ENCODE measurements at places on chromosomes 3 and 15.

DNA sequence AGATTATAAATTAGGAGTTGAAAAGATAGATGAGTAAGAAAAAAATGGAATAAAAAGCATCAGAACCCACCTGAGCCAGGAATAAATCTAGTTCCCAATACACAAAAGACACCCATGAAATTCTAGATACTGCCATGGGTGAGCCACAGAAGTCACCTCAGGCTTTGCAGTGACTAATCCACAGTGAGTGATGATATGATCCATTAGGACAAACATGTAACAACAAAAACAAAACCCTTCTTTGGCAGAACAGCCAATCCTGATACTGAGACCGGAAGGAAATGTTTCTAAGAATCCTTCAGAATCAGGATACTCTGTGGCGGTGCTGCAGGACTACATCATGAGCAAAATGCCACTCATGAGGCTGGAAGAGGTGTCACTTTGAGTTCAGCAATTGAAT is 15.0 kb upstream of the MINDY4B start:
- no peak for DNase-seq

DNA sequence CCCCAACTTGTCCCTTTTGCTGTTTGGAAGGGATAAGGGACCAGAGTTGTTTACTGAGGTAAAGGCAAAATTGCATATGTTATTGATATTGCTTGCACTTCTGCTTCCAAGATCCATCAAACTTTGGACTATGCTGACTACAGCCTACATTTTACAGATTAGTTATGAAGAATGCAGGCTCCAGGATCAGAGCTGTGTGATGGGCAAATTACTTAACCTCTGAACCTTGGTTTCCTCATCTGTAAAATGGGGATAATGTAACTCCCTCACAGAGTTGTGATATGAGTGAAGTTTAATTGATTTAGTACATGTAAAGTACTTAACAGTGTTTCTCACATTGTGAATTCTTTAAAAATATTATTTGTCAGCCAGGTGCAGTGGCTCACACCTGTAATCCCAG is 15.9 kb downstream of the FAIM start:
- DNase-seq, result no peak

- no peak for DNase-seq
These were observed 59.0 kb downstream of the MAGI1 start for GRCh38 chr3:65979731-65980130.

DNA sequence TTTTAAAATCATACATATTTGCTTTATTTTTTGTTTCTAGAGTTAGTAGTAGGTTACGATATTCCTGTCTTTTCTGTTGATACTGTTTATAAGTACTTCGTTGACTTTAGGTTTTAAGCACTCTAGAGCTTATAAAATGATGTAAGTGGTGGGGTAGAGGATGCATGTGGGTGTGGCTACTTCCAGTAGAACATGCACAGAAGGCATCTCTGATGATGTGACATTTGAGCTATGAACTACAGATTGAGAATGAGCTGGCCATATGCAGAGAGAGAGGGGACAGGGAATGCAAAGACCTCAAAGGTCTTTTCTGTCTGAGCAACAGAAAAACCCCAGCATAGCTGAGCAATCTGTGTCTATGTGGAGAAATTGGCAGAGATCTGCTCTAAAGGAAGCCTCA is 233.9 kb upstream of the STAC start:
- no peak for DNase-seq

DNA sequence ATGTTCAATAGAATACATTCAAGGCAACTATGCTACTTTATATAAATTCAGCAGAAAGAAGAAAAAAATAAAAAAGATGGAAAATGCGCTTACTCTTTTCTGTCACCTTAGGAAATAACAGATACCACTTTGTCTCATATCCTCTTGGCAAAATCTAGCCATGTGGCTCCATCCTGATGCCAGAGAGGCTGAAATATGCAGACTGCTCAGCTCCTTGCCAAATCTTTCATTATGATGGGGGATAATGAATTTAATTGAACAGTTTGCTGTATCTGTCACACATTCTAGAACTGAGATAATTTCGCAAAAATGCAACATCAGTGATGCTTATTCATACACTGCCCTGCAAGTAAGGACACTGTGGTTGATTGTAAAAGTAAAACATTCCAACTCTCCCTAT is 1081.5 kb downstream of the PLOD2 start:
- no peak for DNase-seq

DNA sequence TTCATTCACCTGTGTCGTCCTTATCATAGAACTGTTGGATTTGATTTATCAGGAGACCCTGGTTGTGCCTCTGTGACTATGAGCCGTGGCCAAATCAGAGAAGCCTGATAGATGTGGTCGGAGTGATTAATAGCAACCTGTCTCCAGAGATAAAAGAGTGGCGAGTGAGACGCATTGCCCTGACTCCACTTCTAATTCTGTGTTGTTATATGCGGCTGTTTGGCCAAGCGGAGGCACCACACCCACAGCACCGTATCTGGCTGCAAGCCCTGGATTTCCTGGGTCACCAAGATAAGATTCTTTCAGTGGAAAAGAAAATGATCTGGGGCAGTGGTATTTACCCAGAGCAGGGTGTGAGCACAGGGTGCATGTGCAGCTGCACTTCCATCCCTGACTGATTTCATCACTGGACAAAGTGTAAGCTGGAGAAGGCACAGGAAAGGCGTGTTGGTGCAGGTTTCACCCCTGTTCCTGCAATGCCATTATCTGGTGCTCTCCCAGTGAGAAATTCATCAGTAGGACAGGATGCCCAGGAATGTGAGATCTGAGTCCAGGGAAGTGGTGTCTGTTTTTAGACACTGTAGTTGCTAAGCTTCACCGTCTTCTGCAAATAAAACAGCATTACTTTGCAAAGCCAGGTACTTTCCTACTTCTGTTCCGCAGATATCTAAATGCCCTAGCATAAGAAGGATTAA is 84.6 kb downstream of the CD47 start:
- peak; percentile 62 for DNase-seq

GRCh38 chr3:192819001-192819569 is 91.7 kb upstream of the FGF12 start:
- DNase-seq, result no peak

DNA sequence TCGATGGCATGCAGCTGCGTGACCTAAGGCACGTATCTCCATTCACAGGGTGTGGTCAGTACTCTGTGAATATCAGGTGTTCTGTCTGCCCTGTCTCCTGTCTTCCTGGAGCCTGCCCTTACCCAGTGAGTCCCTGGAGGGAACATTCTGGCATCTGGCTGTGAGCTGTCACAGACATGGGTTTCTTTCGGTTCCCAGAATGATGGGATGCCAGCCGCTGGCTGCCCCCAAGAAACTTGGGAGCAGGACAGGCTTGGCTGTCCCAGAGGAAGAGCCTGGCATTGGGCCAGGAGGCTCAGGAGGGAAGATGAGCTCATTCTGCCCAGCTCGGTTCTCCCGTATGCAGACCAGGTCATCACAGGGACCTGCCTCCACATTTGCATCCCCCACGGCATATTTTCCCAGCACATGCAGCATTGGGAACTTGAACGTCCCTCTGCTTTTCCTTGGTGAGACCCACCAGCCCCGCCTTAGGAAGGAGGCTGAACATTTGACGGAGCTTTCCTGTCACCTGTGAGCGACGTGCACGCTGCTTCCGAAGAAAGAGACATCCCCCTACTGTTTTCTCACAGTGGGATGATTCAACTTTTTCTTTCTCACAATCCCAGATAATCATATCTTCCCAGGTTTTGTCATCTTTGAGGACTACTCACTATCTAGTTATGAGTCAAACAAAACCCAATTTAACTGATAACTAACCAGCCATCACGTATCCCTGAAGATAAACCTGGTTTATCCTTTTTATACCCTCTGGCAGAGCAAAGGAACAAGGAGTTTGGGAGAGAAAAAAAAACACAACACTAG is 22.0 kb upstream of the PGPEP1L start:
- DNase-seq, result no peak

DNA sequence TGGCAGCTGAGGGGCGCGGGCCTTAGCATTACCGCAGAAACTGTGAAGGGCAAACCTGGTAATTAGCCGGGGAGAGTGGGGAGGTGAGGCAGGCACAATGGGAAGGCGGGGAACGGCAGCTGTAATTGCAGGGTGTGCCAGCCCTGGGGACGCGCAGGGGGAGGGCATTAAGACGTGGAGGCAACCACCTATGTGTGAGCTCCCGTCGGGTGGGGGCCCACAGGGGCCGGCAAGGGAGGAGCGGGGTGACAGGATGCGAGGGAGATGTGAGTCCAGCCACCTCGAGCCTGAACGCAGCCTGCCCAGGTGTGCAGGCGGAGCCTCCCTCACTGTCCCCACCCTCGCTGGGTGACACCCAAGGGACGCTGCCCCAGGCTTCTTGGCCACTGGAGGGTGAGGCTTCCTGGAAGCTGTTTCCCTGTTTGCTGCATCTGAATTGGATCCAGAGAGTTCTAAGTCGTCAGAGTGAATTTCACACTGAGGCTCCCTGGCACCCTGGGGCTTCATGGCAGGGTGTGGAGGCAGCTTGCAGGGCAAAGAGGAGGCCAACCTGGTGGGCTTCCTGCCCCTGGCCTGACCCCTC is 130.6 kb upstream of the MEF2A start:
- no peak for DNase-seq

- no peak for DNase-seq
These were observed 11.3 kb downstream of the STAB1 start for GRCh38 chr3:52506266-52506966.

DNA sequence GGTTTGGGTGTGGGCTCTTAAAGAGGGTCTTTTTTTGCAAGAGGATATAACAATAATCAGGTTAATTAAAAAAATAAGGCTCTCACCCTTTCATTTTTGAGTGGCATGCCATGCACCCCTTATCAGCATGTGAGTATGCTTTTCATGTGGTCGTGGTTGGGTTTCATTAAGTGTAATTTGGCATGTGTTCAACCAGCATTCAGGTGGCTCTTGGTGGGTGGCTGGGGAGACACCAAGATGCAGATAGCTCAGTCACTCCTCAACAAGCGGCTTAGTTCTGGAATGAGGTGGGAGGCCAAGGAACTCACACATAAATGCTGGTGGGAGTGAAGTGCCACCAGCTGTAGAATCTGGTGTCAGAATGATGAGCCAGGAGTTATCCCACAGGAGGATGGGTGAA is 66.8 kb downstream of the FLNB start:
- no peak for DNase-seq

DNA sequence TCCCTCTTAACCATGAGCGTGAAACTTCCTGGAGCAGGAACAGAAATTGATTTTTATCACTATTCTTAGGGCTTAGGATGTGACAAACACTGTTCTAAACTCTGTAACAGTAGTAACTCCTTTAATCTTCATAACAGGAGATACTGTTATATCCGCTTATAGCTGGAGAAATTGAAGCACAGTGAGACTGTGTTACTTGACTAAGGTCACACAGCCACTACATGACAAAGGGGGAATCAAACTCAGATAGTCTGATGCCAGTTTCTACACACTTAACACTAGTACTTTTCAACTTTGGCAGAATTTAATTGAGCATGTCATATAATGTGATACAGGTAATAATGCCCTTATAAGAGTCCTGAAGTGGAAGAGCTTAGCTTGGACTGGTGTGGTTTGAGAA is 800 bp upstream of the TARS3 start:
- DNase-seq, result no peak

- no peak for DNase-seq
These were observed 46.5 kb upstream of the CGNL1 start for GRCh38 chr15:57329582-57330367.

GRCh38 chr15:85458764-85459163 is 78.4 kb downstream of the AKAP13 start:
- DNase-seq, result no peak

GRCh38 chr15:42157381-42157780 is 945 bp upstream of the PLA2G4F start:
- no peak for DNase-seq

GRCh38 chr3:32681811-32682210 is 3.2 kb upstream of the CNOT10 start:
- no peak for DNase-seq

GRCh38 chr3:193346259-193346658 is 32.3 kb downstream of the ATP13A5 start:
- DNase-seq, result no peak

GRCh38 chr15:50904211-50904610 is 4.3 kb upstream of the AP4E1 start:
- DNase-seq, result no peak
